DMS53 (cell line): ENCODE measurements at places on chromosomes 16 and 17.

DNA sequence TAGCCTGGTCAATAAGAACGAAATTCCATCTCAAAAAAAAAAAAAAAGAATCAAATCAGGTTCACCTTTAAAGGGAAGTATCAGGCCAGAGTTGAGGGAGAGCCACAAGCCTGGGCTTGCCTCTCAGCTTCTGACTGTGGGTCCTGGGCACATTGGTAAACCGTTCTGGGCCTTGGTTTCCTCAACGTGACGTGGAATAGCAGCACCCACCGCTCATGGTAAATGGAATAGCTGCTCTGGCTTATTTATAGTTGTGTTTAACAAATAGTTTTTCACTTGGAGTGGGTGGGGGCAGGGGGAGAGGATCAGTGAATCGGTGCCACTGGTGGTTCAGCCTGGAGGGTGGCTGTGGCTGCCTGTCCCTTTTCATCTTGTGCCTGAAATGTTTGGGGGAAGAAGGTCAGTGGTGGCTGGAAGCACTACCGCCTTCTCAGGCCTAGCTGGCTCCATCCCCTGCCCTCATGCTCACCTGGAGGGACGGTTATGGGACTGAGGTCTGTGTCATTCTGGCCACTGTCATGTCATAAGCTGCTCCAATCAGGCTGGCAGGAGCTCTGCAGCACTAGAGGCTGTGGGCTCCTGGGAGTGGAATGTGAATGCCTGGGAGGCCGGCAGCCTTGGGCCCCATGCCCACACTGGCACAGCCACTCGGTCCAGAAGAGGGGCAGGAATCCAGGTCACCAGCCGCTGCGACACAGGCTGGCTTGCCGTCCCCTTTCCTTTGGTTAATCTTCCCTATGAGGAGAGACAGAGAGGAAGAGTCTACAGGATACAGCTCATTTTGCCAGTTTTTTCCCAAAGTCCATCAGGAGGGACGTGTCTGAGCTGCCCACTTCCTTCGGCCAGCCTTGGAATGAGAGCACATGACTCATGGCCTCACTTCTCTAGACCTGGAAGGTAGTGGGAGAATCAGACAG is 27.0 kb downstream of the CCR7 start:
- DNase-seq = no peak

- peak; percentile 94 for DNase-seq
Measured at GRCh38 chr16:27202923-27203506, 311 bp upstream of the KDM8 start.

GRCh38 chr17:48997103-48997826 is at the start of gene IGF2BP1:
TSS of gene IGF2BP1 (plus strand) at chr17:48997385. CDS start at chr17:48997746, 361 bp downstream.
- no peak for DNase-seq

DNA sequence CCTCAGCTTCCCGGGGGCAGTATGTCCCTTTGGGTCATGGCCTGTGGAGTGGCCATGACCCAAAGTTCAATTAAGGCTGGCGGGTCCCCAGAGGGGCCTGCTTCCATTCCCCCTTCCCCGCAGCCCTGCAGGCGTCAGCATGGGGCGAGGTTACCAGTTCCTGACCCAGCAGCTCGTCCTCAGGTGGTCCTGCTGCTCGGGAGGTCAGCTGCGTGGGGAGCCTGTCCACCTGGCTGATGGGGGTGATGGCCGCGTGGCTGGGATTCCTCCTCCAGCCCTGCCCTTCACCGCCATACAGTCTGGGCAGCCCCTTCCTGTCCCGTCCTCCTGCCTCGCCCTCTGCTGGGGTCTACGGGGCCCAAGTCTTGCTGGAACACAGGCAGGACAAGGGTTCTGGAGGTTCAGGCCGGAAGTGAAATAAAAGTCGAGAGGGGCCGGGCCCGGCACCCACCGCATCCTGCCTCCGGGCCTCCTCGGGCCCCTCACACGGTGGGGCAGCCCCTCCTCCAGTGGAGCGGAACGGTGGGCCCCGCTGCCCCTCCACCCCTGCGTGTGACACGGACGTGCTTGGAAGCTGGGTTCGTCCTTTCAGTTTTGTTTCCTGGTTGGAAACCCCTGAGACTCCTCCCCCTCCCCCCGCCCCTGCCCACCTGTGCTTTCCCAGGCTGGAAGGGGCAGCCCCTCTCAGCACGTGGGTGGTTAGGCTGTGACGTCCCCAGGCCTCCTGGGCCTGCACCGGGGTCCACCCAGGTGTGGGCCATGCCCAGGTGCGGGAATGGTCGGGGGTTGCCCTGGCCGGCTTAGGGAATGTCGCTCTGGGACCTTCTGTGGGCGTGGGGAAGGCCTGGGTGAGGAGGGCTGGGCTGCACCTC is 6.8 kb downstream of the UBALD2 start:
- DNase-seq = peak; percentile 40

DNA sequence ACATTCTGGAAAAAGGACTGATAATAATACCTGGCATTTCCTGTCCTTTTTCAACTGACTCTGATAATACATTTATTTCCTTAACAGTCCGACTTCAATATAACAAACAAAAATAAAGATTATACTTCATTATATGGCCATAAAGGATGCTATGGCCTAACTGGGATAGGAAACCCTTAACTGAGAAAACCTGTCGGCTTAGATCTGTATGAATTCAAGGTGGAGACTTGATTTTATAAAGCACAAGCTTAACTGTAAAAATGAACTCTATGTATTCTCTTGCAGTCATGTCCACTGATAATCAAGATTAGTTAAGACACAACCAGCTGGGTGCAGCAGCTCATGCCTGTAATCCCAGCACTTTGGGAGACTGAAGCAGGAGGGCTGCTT is 102.2 kb downstream of the MYO1D start:
- DNase-seq = no peak

GRCh38 chr16:86679490-86679889 is 101.1 kb downstream of the FOXL1 start:
- no peak for DNase-seq

- peak; percentile 79 for DNase-seq
Measured at GRCh38 chr17:40499551-40500189, 1.8 kb downstream of the TNS4 start.

GRCh38 chr16:11857161-11857560 is 5.8 kb upstream of the RSL1D1 start:
- DNase-seq = no peak

DNA sequence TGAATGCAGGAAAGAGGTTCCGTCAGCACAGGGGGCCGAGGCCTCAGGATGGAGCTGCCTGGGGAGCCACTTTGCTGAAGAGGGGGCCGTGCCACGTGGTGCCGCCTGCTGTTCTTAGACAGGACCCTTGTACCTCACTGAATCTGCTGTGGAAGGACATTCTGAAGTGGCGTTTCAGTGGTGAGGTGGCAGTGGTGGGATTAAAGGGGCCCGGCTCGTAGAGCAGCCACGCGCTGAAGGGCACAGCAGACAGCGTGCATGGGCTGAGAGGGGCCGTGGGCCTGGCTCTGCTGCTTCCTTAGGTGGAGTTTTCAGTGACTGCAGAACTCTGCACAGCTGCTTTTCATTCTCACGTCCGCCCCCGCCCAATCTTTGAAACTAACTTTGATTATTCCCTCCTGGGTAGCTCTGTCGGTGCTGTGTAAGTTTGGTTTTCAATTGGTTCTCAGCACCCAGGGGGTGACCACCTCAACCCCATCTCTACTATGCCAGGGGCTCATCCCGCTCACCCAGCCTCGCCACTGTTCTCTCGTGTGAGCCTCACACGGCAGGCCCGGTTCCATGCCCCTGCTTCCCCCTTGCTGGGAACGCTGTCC is 70.3 kb downstream of the SEC14L1 start:
- DNase-seq = no peak

GRCh38 chr17:27893841-27894503 is 807 bp upstream of the LYRM9 start:
- DNase-seq = no peak

- peak; percentile 83 for DNase-seq
Measured at GRCh38 chr17:73998653-73999645, 204.5 kb upstream of the RPL38 start.

- peak; percentile 90 for DNase-seq
Measured at GRCh38 chr17:76868176-76868668, at the start of gene MGAT5B. TSS of gene MGAT5B (plus strand) at chr17:76868404. CDS start at chr17:76869030, 626 bp downstream.

- DNase-seq = no peak
Measured at GRCh38 chr17:13283606-13284005, 265.8 kb upstream of the ELAC2 start.

DNA sequence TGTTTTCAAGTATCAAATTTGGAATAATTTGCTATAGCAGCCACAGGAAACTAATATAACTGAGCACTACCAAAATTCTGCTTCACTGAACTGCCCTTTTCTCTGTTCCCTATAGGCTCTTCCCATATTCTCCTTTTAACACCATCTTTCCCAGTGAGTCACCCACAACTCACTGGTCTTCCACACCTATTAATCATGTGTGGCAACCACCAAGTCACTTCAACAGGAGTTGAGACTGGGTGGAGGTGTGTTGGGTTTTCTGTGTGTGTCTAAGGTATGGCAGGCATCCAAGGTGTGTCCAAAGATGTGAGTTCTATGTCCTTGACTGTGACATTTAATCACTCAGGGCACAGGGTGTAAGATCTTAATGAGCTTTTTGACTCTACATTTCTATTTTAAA is 610.0 kb upstream of the CDH11 start:
- no peak for DNase-seq

DNA sequence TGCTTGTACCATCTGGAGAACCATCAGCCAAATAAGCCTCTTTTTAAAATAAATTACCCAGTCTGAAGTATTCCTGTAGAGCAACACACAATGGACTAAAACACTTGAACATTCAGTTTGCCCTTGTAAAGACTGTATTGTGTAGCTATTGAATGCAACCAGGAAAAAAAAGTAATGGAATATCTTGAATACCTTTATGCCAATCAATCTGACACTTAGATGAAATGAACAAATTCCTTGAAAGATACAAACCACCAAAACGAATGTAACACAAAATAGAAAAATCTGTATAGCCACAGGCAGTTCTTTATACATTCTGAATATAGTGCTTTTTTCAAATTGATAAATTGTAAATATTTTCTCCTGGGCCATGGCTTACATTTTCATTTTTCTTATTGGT is 63.3 kb upstream of the KCNJ16 start:
- no peak for DNase-seq

- no peak for DNase-seq
Measured at GRCh38 chr17:8975091-8975725, 9.7 kb upstream of the PIK3R5 start.
